ENCODE measurements at places on chromosomes 3 and 15. TPM values are rescaled to one million over a fixed set of nuclear protein-coding genes. Genes with fewer than 3 reads are reported as not detected.

GRCh38 chr3:197227780-197228574 lies 70.4 kb downstream of the DLG1 start:
- DNase-seq = no peak

DNA sequence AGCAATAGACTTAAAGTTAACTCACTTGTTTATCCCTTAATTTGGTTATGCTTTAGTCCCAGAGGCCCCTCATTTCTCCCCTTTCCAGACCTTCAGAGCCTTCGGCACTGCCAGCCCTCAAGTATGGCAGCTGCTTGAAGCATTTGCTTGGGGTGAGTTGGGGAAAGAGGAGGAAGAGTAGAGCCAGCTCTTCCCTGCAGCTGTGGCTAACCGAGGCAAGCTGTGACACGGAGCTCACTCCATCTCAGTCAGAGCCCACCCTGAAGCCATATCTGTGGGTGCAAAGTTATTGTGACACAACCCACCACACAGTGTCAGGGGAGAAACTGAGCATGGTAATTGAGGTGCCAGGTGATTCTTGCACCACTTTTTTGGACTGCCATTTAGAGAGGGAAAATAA lies 66.1 kb downstream of the FILIP1L start:
- no peak for DNase-seq

DNA sequence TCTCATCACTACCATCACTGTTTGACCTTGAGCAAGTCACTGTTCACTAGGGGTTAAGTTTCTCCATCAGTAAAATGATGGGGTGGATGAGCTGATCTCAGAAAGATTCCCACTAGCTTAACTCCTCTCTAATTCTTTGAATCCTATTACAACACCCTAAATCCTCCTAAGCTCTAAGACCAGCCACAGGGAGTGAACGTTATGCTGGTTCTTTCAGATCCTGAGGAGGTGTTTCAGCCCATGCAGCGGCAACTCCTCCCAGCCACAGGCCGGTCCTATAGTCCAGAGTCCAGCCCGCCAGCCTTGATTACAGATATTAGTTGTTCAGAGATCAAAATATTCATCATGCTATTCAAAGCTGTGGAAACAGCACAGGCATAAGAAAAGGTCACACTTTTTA lies 15.1 kb downstream of the MB21D2 start:
- DNase-seq = no peak

MORC1 gene
- not detected for total RNA-seq

ATOSA gene
- total RNA-seq = 198 TPM

DNA sequence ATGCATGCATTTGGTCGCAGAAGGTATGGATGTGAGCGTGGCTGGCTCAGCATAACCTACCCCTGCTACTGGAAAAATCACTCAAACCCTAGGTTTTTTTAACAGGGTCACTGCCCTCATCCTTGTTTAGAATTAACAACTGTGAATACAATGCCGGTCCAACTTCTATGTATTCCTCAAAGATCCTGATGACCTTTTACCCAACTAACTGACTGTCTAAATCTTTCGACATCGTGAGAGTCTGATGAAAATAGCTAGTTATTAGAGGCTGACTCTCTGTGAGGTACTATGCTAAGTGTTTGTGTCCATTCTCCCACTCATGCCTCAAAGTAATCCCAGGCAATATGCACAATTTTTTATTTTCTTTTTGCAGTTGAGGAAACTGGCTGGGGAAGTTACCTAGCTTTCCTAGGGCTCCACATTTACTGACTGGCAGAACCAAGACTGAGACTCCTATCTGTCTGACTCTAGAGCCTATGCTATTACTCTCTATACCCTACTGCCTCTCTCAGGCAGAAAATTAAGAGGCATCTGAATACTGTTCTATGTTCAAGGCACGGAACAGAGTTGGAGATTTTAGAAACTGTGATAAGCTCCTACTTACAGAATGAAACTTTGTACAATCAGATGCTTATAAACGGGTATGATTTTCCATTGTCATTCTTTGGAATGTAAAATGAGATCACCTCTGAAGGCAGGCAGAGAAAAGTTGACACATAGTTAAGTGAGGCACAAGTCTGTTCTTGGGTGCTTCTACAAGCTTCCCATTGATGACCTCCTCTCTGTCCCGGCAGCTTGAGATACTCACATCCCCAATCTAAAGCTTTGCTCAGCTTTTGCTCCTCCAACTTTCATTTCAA lies 56.4 kb downstream of the FILIP1L start:
- no peak for DNase-seq

FANCD2OS gene
- total RNA-seq = not detected

GRCh38 chr3:194201953-194202666 lies 66.2 kb downstream of the HES1 start:
- no peak for DNase-seq

All from B cell (primary cell).